ENCODE measurements at places on chromosomes 5 and 9. TPM values are rescaled to one million over a fixed set of nuclear protein-coding genes. Genes with fewer than 3 reads are reported as not detected.

Gene HTR4
- not detected for total RNA-seq

GRCh38 chr5:25060575-25060974 is 415.8 kb upstream of the CDH10 start:
- H3K4me1 ChIP-seq: peaks cover 8% of the 10 kb centered on the region
- H3K4me3 ChIP-seq: no peak overlapping the region
- H3K27me3 ChIP-seq: no peaks in the 10 kb centered on the region
- H3K36me3 ChIP-seq: no peaks in the 10 kb centered on the region

DNA sequence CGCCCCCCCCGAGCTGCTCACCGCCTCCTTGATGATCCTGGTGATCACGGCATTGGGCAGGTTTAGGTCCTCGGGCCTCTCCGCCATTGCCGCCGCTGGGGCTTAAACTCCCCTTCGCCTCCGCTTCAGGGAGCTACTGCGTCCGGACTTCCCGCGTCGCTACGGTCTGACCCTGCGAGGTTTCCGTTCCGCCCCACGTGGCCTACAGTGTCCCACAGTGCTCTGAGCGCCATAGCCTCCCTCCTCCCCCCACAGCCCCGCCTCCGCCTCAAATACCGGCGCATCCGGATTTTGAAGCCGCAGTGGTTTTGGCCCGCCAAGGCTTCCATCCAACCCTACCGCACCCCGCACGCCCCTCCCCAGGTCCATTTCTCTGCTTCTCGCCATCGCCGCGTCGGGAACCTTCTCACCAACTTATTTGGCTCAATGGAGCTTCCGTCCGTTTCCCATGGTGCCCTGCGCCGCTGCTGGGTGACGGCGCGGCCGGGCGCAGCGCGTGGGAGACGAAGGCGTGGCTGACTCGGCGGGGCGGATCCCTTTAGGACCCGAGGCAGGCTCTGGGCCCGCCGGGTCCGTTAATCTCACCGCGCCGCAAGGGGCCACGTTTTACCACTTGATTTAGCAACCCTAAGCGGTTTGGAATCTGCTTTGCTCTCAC is at the start of the genes C9orf43 and POLE3:
Gene C9orf43 (plus strand): TSS at position 541 of the 658 bp plus-strand sequence. CDS start 2,747 bp downstream, outside the sequence.
Gene POLE3 (minus strand): TSS at position 469 of the 658 bp plus-strand sequence. CDS start 382 bp downstream, at position 87.
- H3K27ac ChIP-seq: peak within 1 kb of the TSS; percentile 99
- no peaks in the 10 kb centered on the region for H3K27me3 ChIP-seq

- H3K27me3 ChIP-seq: no peaks in the 10 kb centered on the region
- H3K4me3 ChIP-seq: no peak overlapping the region
- H3K4me1 ChIP-seq: no peaks in the 10 kb centered on the region
- H3K27ac ChIP-seq: no peak overlapping the region
- DNase-seq: no peak
Measured at GRCh38 chr5:96013254-96013653, 51.6 kb upstream of the ELL2 start.

- no peaks in the 10 kb centered on the region for H3K27me3 ChIP-seq
- H3K4me1 ChIP-seq: peaks cover 13% of the 10 kb centered on the region
- peak overlapping the region; percentile 77 for H3K27ac ChIP-seq
- peaks cover 86% of the 10 kb centered on the region for H3K36me3 ChIP-seq
Measured at GRCh38 chr5:179612577-179613459, 10.7 kb downstream of the HNRNPH1 start.

DNA sequence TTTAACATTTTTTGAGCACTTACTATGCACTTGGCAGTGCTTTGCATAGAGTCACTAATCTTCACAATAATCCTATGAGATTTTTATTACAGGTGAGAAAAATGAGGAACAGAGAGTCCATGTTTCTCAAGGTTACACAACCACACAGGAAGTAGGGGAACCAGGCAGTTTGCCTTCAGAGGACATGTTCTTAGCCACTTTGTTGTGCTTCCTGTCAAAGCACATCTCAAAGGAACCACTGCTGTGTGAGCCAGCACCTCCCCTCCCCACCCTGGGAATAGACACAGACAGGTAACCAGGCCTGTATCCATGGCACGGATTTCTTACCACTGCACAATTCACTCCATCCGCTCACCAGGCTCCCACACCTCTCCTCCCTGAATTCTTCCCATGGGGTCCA is 6.3 kb upstream of the DNAJB5 start:
- peaks cover 18% of the 10 kb centered on the region for H3K4me1 ChIP-seq
- no peak for DNase-seq
- H3K4me3 ChIP-seq: no peak overlapping the region
- no peaks in the 10 kb centered on the region for H3K36me3 ChIP-seq
- peaks cover 4% of the 10 kb centered on the region for H3K27me3 ChIP-seq

GRCh38 chr5:429453-430188 is 13.4 kb upstream of the EXOC3 start:
- H3K27ac ChIP-seq: no peak overlapping the region
- no peak overlapping the region for H3K4me3 ChIP-seq
- no peaks in the 10 kb centered on the region for H3K27me3 ChIP-seq
